ENCODE measurements at places on chromosomes 1 and 21.
A peak's percentile ranks its signal among the peaks of the same experiment; 100 is the strongest.

DNA sequence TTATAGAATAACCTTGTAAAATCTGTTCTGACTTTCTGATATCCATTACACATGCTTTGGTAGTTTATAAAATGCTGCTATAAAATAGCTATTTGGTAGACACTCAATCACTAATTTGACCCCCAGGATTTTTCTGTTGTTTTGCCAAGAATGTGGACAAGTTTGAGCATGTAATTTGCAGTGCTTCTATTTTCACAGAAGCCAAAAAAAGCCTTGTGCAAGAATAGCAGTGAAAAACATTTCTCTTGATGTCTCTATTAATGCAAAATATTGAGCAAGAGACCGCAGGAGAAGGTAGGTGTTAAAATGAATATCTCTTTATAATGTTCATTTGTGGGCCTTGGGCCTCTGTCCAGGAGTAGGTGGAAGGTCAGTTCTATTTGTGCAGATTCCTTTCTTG, 22.5 kb downstream of the MAP3K7CL start:
- DNase-seq, result no peak

DNA sequence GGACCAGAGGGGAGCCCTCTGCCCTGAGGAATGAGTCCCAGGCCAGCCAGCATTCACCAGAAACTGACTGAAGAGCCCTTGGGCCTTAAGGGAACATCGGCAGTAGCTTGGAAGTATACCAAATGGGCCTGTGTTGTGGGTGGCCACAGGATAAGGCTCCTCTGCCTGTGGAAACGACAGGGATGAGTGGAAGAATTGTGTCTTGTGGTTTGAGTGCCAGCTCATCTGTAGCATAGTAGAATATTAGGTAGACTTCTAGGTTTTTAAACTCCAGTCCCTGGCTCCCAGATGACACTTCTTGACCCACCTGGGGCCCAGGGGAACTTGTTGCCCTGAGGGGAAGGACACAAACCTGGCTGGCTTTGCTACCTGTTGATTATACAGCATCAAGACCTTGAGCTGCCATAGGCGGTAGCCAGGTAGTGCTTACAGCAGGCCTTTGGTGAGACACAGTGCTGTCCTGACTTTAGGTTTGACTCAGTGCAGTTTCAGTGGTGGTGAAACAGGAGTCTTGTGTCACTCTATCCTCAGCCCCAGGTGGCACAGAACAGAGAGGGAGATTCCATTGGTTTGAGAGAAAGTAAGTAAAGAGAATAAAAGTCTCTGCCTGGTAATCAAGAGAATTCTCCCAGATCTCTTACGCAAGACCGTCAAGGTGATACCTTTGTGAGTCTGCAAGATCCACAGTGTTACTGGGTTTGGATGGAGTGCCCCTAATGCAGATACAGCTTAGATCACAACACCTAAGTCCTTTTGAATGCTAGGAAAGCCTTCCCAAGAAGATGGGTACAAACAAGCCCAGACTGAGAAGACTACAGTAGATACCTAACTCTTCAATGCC, 50.2 kb downstream of the RABGAP1L start:
- DNase-seq, result no peak

- DNase-seq, result no peak
Observed at GRCh38 chr21:46307625-46308024, 16.0 kb downstream of the C21orf58 start.

DNA sequence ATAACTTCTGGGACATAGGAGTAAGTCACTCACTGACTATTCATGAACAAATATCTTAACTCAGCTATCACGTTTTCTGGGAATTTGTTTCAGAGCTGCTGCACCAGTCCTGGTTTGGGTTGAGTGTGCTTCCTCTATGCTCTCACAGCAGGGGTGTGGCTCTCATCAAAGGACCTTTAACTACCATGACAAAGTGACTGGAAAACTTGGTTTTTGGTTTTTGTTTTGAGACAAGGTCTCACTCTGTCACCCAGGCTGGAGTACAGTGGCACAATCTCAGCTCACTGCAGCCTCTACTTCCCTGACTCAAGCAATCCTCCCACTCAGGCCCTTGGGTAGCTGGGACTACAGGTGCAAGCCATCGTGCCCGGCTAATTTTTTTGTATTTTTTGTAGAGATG, 4.1 kb downstream of the ILDR2 start:
- no peak for DNase-seq

DNA sequence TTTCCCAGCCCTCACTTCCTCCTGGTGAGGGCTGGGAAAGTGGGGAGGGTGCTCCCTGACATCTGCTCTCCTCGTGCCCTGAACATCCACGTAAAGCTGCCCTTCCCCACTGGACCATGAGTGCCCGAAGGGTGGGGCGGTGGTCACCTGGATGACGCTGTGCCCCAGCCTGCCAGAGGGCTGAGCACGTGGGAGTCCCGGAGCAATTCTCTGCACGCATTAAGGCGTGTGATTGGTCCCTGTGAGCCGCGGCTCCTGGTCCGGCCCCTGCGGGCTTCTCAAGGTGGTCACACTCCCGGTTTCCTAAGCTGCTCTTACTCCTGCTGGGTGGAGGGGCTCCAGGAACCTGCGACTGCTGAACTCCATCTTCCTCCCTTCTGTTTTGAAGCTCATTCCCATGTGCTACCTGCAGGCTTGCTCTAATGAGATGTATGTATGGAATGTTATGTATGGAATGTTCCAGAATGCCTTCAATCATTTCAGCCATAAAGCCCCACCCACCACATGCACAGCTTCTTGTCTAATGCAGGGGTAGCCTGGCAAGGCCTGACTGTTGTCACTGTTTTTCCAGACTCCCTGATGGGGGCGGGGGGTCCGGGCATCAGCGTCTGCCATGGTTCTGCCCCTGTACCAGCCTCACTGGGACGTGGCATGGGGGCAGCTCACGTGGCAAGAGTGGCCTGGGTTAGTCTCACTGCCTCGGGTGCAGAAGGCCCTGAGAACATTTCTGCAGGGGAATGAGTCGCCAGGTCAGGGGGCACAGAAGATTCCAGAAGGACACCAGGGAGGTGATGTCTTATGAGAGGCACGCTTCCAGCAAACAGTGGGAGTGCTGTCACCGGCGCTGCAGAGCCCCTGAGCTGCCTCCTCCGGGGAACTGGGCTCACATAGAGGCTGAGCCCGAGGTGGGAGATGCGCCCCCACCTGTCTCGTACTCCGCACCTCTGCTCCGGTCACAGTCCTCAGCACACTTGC, 19.4 kb downstream of the KRTAP10-1 start:
- DNase-seq, result peak; percentile 4

DNA sequence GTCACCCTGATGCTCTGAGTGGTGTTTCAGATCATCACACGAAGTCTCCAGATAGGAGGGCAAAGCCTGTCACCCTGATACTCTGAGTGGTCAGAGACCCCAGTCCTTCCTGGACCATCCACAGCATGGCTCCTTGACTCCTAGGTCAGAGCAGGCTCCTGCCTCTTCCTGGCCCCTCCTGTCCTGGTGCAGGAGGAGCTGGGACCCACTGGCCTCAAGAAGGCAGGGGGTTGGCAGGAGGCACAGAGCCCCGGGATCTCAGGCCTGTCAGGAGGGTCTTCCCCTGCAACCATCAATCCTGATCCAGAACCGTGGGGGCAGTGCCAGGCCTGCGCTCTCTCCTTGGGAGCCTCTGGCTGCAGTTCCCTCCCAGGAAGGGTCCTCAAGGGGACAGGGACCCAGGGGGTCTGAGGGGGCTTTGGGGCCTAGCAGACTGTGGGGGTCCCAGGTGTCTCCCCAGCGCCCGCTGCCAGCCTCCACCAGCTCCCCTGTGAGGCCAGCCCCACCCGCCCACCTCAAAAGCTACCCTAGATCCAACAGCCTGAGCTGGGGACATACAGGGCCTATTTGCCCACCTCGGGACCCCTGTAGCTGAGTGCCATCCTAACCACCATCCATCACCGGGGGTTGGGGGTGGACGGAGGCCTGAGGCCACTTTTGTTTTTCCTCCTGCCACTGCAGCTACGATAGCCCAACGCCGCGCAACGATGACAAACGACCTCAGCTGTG, 27.5 kb downstream of the COL6A1 start:
- DNase-seq, result no peak

- DNase-seq, result no peak
Observed at GRCh38 chr1:222042120-222042519, 300.2 kb upstream of the DUSP10 start.

GRCh38 chr1:206798384-206798996, 26.2 kb upstream of the IL10 start:
- DNase-seq, result no peak

DNA sequence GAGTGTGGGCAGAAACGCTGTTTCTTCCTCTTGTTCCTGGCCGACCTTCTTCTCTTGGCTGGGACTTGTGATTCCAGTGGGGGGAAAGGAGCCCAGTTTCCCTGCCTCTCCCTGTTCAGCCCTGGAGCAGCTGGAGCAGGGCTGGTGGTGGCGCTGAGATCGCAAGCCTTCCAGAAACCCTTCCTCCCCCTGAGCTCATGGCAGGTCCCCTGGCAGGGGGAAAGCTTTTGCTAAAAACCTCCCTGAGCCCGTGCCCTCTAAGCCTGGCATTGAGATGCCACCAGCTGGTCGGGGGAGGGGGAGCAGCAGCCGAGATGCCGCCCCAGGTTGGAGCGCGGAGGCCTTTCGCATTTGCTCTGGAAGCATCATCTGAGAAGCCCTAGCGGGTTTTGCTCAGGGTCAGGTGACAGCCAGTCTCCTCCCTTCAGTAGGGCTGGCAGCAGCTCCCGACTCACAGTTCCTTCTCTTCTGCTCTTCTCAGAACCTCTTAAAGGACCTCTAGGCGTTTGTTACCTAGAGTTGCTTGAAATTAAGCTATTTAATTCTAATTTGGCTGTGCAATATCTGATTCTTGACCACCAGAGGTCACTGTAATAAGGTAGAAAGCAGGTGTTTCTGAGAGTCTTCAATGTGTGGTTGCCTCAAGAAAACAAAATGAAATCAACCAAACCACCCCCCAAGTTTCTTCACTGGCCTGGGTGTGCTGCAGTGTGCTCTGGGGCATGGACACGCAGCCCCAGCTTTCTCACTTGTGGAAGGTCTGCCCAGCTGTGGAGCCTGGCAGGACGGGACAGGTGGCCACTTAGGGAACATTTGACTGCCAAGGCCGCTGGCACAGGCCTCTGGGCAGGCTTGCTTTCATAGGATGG, 257.3 kb downstream of the CAMTA1 start:
- DNase-seq, result no peak

DNA sequence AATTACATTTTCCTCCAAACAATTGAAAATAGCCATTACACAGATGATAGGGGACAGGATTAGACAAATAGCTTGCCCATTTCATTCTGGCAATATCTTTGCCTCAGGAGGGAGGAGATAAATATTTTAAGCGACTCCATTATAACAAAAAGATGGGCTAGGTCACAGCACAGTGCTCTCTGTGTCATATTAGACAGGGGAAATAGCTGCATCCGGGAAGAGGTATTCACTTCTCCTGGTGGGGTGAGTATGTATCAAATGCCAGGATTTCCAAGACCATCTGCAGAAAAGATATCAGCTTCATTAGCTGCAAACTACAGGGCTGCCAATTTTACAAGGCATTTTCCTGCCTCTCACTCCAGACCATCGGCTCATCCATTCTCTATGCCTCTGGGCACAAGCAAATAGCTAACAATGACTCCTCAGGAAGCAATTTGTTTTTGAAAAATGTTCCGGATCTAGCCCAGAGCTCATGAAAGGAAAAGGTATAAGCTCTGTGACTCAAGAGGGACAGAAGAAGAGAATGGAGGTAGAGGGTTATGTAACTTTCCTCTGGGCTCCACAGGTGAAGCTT, 41.9 kb upstream of the ANGPTL7 start:
- peak; percentile 13 for DNase-seq

DNA sequence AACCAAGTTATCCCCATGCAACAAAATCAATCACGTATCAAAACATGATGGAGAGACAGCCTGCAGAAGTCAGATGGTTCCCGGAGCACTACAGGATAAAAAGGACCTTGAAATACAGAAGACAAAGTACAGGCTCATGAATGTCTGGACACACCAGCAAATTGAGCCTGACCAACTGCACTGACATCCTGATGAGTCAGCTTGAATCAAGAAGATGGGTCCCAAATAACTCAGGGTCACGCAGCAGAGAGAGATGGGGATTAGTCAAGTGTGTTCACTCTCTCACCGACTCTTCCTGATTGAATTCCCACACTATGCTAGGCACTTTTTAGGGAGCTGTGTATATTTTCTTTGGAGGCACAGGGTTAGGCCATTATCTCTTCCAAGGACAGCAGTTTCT, 71.1 kb upstream of the DIRAS3 start:
- DNase-seq, result no peak

GRCh38 chr1:167431909-167432650, 86.2 kb downstream of the CD247 start:
- no peak for DNase-seq

DNA sequence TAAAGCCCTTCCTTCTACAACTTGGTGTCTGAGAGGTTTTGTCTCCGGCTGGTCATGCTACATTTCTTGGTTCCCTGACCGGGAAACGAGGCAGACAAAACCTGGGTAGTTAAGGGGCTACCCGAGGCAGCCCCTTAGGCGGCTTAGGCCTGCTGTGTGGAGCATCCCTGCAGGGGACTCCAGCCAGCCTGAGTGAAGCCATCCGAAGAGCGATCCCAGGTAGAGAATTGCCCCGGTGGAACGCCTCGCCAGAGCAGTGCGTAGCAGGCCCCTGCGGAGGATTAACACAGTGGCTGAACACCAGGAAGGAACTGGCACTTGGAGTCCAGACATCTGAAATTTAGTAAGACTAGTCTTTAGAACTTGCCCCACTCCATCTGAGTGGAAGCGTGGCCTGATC, 21.2 kb upstream of the MYOCOS start:
- no peak for DNase-seq

DNA sequence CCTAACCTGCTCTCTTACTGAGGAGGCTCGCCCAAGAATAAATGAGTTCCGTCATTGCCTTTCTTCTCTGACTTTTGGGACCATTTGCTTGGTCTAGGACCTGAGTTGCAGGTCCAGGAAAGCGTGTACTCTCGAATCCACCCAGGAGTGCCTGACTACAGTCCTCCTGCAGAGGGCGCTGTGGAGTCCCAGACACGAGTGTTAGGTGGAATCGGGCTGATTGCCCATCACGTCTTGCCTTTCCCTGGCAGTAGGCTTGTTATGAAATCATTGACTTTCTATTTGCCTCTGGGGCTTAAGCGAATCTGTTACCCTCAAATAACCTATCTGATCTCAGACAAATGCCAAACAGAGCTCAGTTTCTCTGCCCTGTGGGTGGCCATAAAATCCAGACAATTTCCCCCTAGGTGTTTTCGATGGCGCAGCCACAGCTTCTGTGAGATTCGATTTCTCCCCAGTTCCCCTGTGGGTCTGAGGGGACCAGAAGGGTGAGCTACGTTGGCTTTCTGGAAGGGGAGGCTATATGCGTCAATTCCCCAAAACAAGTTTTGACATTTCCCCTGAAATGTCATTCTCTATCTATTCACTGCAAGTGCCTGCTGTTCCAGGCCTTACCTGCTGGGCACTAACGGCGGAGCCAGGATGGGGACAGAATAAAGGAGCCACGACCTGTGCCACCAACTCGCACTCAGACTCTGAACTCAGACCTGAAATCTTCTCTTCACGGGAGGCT, at the start of gene IL20:
Gene IL20, plus strand, starts transcription at position 685 of the 733 bp plus-strand sequence. CDS start 230 bp downstream, outside the sequence.
- DNase-seq, result peak; percentile 84

- no peak for DNase-seq
Observed at GRCh38 chr1:15928971-15929965, 46.6 kb downstream of the ZBTB17 start.

GRCh38 chr1:153711026-153711425, 16.8 kb upstream of the INTS3 start:
- no peak for DNase-seq
